ENCODE measurements at places on chromosomes 6 and 20.

DNA sequence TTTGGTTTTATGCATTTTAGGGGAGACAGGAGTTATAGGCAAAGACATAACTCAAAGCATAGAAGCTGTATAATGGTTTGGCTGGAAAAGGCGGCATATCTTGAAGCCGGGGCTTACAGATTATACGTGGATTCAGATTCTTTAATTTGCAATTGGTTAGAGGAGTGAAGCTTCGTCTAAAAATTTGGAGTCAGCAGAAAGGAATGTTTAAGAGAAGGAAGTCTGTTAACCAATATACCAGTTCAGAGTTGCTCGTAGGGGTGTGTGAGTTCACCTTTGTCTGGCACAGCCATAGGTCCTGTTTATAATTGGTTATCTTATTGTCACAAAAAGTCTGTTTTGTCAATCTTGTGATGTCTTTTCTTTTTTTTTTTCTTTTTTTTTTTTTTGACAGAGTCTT lies 8.9 kb downstream of the ARHGAP40 start:
- no peak for DNase-seq

GRCh38 chr20:11057624-11058023 lies 383.8 kb upstream of the JAG1 start:
- DNase-seq, result no peak

- no peak for DNase-seq
These were observed 241.4 kb downstream of the ESR1 start for GRCh38 chr6:152048921-152049320.

DNA sequence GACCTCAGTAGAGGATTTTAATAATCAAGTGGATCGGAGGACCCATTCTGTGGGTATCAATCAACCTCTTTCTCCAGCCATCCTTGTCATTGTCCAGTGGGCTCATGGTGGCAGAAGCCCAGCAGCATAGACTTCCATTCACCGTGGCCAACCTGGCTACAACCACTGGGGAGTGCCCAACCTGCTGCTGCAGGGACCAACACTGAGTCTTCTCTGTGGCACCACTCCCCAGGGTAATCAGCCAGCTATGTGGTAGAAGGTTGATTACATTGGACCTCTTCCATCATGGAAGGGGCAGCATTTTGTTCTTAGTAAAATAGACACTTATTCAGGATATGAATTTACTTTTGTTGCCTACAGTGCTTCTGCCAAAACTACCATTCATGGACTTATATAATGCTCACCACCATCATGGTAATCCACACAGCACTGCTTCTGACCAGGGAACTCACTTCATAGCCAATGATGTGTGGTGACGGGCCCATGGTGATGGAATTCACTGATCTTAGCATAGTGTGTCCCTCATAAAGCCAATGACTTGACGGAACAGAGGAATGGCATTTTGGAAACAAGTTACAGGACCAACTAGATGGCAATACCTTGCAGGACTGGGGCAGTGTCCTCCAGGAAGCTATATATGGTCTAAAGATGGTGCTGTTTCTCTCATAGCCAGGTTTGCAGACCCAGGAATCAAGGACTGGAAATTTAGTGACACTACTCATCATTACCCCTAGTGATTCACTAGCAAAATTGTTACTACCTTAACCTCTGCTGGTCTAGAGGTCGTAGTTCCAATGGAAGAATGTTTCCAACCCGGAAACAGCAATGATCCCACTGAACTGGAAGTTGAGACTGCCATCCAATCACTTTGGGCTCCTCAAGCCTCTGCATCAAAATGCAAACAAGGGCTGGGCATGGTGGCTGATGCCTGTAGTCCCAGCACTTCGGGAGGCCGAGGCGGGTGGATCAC lies 7.6 kb downstream of the CD24 start:
- no peak for DNase-seq

DNA sequence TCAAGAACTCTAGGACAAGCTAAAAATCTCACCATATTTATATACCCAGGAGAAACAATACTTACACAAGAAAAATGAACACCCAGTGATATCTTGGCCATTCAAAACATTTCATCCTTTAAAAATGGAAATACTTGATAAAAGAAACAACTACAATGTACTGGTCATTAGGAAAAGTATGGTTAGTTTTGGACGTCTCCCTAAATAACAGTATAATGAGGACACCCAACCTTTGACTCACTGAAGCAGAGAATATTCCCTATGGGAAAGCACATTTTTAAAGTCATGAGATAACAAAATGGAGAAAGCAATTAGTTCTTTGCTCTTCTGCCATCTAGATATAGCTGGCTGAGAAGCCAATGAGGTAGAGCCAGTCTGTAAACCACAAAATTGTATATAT lies 164.4 kb downstream of the TBX18 start:
- no peak for DNase-seq

DNA sequence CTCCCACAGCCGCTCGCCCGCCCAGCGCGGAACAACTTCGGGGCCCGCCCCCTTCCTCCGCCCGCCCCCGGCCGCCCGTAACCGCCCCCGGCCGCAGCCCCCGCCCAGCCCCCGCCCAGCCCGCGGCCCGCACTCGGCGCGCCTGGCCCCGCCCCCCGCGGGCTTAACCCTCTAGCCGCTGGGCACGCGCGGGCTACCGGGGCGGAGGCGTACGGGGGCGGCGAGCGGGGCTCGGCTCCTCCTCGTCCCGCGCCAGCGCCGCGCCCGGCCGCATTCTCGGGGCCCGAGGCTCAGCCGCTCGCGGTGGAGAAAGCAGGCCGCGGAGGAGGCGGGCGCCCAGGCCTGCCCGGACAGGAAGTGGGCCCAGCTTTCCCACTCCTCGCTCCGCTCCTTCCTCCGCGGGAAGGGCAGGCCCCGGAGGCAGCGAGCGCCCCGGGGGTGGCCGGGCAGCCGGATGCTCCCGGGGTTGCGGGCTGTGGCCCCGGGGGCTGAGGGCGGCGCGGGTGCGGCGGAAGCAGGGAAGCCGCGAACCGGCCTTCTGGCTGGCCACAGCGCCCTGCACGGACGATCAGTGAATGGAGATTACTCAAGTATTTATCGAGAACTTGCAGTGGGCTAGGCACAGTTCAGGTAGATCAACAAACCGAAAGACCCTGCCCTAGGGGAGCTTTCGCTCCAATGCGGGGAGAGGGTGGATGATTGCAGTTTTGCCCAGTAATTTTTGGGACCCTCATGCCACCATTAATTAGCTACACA lies at the start of gene TRAM2:
Gene TRAM2 (minus strand): TSS at position 39 of the 756 bp plus-strand sequence. CDS start 145 bp downstream, outside the sequence.
- DNase-seq, result no peak

DNA sequence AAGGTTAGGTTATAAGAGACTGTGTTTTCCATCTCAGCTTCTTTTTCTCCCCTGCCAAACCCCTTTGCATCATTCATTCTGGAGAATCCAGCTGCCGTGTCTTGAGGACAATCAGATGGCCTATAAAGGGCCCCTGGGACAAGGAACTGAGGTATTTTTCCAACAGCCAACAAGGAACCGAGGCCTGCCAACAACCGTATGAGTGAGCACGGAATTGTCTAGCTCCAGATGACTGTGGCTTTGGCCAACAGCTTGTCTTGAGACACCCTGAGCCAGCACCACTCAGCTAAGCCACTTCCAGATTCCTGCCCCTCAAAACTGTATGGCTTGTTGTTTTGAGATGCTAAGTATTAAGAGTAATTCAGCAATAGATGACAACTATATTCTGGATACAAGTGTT lies 433.7 kb upstream of the HSF2 start:
- no peak for DNase-seq

DNA sequence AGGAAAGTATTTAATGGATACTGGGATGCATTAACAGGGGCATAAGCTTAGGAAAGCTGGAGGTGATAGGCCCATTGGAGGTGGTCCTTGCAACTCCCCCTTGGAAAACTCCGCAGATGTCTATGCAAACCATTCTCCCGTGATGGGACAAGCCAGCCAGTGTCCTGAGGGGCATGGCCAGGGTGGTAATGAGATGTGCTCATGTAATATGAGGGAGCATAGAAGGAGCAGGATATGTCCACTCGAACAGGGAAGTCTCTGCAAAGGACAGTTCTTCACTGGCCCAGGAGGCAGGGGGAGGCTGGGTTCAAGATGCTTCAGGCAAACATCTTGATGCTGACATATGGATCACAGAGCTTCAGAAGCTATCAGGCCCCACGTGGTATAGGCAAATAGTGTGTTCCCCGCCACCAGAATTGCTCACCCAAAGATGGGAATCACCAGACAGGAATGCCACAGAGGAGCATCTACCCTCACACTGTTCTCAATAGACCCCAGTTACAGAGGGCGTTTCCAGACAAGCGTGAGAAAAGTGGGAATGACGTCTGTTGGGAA lies 201.6 kb upstream of the CDH4 start:
- no peak for DNase-seq

DNA sequence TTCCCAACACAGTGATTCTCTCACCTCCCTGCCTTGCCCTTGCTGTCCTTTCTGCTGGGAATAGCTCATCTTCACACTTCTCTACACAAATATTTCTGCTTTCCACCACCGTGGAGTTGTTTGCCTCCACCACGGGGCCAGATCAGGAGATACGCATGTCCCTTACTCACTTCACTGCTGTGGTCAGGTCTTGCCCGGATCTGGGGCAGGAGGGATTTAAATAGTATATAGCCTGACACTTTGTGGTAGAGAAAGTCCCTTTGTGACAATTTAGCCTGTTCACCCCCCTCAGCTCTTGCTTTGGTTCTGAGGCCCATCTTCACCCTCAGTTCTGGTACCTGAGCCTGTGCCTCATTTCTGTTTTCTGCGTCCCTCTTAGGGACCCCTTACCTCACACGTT lies 92.6 kb upstream of the PREP start:
- no peak for DNase-seq

DNA sequence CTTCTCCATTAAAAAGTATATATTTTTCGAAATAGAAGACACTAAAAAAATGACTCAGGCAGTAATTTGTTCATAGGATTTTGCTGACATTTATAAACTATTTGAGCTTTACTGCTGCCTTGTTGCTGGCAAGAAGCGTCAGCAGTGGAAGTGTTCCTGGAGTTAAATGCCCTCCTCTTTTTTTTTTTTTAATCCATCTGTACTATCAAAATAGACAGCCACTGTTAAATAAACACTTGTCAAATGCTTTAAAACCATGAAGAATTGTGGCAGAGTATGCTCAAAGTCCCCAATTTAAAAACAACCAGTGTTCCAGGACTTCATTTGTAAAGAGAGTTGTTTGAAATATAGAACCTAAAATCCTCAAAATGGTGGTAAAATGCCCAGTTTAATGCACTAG lies 253.8 kb downstream of the NKAIN2 start:
- no peak for DNase-seq

- no peak for DNase-seq
These were observed 43.1 kb upstream of the PHACTR3 start for GRCh38 chr20:59561228-59561605.

GRCh38 chr6:161850562-161850961 lies 576.7 kb upstream of the AGPAT4 start:
- DNase-seq, result no peak

- DNase-seq, result no peak
These were observed 279.7 kb upstream of the FLRT3 start for GRCh38 chr20:14617123-14617522.

- no peak for DNase-seq
These were observed 1.7 kb downstream of the TRERF1 start for GRCh38 chr6:42449917-42450476.

GRCh38 chr20:58625585-58625984 lies 25.5 kb upstream of the STX16 start:
- no peak for DNase-seq

DNA sequence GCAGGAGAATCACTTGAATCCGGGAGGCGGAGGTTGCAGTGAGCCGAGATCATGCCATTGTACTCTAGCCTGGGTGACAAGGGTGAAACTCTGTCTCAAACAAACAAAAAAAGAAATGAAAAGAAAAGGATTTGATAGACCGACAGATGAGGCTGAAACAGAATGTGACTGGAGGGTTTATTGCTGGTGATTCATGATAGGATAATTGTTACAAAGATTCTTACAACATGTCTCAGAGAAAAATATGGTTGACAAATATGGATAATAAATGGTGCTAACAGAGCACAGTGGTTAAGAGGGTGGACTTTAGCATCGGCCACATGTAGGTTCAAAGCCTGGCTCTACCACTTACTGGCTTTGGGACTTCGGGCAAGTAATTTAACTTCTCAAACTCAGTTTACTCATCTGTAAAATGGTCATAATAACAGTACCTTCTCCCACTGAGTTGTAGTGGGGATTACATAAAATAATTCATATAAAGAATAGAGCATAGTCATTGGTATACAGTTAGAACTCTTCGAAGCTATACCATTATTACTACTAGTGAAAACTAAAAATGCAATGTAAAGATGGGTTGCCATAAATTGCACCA lies 131.9 kb downstream of the MAP3K7 start:
- no peak for DNase-seq

DNA sequence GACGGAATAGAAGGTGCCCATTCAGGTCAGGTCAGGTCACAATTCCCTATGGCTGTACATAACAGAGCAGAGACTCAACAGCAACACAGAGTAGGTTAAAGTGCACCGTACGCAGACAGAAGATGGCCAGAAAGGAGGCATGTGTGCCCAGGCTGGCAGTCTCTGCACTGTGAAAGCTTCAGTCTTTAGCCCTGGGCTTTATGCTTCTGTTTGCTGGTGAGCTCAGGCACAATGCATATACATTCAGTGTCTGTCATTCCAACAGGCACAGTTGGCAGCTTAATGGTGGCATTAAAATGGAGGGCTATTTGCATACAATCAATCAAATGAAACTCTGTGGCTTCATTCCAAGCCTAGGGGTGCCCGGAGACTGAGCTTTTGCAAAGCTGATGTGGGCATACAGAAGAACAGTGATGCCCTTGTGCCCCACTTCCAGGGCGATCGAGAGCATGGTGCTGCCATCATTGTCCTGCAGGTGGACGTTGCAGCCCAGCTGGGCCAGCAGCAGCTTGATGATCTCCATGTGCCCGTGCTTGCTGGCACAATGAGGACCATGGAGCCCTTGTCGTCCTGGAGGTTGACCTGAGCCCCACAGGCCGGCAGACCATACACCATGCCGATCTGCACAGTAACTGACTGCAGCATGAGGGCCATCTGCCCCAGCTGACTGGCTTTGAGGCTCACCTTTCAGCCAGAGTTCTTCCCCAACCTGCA lies 22.4 kb downstream of the TRMT6 start:
- no peak for DNase-seq

- no peak for DNase-seq
These were observed 6.2 kb downstream of the ELMO2 start for GRCh38 chr20:46400253-46400652.

DNA sequence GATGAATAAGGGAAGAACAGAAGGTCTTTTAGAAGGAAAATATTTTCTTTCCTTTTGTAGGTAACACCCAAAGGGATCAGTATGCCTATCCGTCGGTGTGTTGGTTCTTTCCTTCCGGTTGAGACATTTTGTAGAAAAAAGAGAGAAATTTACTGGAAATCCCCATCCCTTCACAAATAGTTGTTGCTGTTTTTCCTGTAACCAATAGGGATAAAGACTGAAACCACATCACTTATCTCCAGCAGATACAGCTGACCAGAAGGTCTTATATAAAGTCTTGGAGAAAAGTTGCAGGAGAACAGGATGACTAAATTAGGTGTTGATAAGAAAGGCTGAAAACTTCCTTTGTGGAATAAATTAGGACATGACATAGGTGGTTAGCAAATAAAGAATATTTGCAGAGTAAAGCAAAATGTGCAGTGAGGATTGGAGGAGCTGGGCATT lies 14.8 kb upstream of the HLA-DRB1 start:
- no peak for DNase-seq

Measured in non-pigmented ciliary epithelial cell (primary cell).